ENCODE measurements at places on chromosomes 13 and 19.
A peak's percentile ranks its signal among the peaks of the same experiment; 100 is the strongest.

DNA sequence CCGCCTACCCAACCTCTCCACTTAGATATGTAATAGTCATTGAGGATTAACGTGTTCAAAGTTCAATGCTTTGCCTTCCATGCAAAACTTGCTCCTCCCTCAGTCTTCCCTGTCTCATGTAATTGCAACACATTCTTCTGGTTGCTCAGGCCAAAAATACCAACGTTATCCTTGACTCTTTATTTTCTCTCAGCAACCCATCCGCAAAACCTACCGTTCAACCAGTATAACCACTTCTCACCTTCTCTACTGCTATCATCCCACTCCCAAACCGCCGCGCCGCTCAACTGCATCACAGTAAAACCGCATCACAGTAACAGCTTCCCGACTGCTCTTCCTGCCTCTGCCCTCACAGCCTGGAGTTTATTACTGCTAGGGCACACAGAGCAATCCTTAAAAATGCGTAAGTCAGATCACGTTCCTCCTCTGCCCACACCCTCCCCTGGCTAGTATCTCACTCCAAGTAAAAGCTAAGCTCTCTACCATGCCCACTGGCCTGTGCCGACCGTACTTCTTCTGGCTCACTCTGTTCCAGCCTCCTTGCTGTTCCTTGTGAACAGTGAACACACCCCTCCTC is 8.2 kb downstream of the MTIF3 start:
- no peak for DNase-seq

- DNase-seq = no peak
These were observed 149.2 kb downstream of the MYCBP2 start for GRCh38 chr13:77177646-77178045.

DNA sequence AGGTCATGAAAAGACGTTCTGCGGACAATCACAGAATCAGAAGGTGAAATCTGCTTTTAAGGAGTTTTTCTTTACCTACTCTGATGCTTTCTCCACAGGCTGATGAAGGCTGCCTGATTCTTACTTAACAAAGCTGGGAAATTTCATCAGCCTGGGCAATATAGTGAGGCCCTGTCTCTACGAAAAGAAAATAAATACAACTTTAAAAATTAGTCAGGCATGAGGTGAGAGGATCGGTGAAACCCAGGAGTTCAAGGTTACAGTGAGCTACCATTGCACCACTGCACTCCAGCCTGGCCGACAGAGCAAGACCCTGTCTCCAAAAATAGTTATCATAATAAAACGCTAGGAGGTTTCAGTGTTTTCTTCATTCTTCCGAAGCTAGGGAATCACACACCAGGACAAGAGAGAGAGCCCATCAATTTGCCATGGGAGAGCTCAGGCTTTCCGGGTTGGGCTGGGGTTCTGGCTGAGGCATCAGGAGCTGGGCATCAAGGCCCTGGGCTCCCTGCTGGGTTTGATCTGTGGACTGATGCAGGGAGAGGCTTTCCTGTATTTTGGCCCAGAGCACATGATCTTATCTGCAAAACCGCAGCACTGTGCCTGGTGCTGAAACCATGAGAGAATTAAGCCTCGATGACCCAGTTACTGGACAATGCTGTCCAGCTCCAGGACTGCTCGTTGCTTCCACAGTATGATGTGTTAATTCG is 25.1 kb upstream of the CEBPG start:
- DNase-seq = no peak

DNA sequence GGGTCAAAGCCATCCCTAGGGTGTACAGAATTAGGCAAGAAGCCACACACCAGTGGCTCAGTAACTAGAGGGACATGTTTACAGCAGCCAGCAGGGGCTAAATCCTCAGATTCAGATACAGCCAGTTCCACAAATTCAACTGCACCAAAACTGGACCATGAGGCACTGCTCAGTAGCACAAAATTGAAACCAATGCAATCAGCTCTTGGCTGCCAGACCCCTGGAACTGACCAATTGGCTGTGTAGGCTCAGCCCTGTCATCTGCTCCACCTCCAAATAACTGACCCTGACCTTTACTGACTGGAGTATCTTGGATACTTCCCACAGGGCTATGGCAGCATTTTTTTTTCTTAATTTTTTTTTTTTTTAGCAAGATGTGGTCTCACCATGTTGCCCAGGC is 226.5 kb downstream of the FOXO1 start:
- DNase-seq = no peak

DNA sequence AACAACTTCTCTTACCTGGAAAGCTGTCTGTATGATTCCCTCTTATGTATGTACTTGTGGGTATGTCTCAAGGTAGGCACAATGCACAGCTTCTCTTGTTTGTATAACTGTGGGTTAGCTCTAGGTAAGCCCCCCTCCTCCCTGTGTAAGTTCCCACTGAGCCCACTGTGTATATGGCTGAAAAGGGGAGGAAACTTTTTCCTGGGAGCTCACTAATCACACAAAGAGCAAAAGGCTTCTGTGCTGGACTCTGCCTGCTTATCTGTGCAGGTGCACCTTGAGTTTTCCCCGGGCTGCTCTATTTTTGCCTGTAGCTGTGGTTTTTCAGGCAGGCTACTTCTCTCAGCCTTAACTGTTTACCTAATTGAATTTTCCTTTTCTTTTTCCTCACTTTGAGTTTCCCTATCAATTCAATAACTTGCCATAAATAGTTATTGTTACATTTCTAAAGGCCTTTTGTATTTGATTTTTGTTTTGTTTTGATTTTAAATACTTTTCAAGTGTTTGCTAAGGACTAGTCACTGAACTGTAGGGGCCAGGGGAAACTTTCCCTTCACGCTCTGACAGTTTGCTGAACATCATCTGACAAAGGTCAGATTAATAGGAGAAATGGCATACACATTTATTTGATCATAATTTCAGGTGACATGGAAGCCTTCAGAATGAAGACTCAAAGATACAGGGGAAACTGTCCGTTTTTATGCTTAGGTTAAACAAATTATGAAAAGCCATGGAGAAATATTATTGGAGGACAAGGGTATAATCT is 423.5 kb upstream of the ATXN8OS start:
- DNase-seq = no peak

DNA sequence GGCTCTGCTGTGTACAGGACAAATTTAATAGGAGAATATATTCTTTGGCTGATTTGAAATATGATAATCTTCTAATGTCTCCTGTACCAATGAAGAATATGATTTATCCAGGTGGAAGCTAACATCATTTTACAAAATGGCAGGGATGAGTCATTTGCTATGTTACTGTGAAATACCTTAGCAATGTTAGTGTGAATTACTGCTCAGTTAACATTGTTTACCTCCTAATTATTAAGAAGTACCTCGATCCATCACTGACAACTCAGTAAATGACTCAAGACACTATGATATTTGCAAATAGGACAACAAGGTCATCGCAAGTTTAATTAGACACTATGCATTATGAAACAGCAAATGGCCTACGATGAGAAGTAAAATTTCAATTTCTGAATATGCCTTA is 309.1 kb upstream of the EDNRB start:
- DNase-seq = no peak

DNA sequence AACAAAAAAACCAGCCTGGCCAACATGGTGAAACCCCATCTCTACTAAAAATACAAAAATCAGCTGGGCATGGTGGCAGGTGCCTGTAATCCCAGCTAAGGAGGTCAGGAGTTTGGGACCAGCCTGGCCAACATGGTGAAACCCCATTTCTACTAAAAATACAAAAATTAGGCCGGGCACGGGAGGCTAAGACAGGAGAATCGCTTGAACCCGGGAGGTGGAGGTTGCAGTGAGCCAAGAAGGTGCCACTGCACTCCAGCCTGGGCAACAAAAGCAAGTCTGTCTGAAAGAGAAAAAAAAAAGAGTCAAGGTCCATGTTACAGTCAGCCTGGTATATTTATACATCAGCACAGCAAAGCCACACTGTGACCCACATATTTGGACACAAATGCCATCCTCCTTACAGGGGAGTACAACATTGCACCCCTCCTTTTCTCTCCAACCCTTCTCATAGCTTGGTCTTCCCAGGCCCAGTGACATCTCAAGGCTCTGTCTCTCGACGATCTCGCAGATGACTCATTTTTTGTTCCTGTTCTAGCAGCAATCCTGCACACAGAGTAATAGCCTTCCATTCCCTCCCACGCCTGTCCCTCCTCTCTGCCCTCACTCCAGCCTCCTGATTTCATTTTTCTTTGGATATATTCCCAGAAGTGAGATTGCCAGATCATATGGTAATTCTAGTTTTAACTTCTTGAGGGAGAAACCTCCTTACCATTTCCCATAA is 21.0 kb upstream of the DPP9 start:
- no peak for DNase-seq

DNA sequence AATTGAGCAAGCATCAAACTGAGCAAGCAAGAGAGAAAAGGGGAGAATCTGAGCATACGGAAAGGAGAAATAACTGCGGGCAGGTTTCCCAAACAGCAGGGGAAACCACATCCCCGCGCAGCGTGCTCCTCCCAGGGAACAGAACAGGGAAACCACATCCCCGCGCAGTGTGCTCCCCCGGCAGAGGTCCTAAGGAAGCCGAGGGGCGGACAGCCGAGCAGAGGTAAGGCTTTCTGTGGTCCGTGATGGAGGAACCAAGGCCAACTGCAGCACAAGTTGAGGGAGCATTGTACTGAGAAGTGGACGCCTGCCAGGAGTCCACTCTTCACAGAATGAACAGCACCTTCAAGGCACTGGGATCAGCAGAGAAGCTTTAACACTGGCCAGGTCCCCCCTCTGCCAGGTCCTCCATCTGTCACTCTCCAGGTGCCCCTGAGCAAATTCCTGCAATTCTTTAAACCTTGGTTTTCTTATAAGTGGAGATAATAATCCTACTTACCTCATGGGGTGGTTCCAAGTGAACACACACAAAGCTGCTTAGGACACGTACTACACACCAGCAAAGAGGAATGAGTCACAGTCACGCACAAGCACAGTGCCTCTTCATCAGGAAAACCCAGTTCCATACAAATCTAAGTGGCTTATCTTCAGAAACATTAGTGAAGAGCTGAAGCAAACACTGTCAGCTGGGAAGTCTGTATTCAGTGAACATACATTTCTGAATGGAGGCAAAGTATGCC is 23.0 kb upstream of the LAMP1 start:
- no peak for DNase-seq

DNA sequence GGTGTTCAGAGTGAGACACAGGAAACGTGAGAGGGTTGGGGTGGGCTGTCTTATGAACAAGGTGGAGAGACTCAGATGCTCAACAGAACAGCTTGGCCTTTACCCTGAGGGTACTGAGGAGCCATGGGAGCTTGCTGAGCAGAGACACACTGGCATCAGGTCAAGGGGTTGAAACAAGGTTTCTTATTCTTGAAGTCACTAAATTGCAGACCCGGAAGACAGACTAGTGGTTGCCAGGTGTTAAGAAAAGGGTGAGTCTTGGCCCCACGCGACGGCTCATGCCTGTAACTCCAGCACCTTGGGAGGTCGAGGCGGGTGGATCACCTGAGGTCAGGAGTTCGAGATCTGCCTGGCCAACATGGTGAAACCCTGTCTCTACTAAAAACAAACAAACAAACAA is 22.4 kb downstream of the CACNG6 start:
- DNase-seq = no peak

DNA sequence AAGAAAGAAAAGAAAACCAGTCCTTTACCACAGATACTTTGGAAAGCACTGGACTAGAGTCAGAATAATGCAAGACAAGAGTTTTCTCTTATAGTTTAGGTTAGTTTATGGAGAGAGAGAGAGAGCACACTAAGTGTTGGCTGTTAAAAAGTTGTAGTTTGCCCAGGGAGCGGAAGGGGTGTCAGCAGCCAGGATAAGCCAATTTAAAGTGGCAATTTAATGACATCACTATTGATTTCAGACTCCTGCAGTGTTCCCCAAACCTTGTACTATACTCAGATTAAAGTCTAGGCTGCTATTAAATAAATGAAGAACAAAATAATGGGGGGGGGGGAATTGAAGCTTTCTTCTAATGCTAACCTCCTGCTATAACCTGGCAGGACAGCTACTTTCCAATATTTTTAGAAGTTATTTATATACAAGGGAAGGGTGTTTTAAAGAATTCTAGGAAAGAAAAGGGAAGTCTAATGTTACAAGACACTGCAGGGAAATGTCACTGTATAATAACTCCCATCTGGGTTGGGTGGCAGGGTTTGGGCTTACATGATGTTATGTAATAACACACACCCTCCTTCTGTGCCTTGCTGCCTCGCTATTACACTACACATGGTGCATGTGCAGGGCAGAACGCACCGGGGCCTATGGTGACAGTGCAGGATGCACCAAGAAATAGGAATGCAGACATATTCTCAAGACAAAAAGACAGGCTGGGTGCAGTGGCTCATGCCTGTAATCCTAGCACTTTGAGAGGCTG is 19.9 kb downstream of the TPT1 start:
- no peak for DNase-seq

GRCh38 chr19:3544742-3545668 is 6.0 kb downstream of the TEKTIP1 start:
- DNase-seq = peak; percentile 58

DNA sequence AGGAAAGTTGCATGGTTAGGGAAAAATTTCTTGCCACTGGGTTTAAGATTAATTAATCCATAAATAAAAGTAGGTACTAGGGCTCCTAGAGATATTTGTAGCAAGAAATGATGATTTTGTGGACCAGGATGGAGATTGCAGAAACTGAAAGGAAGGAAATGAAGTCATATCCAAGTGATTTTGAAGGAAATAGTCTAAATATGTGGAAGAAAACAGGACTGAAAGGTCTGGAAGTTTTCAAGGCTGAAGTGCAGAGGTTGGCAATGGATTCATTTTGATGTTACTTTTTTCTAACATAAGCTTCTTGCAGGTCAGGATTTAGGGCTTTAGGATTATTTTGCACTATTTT is 52.8 kb downstream of the SOX21 start:
- DNase-seq = no peak

DNA sequence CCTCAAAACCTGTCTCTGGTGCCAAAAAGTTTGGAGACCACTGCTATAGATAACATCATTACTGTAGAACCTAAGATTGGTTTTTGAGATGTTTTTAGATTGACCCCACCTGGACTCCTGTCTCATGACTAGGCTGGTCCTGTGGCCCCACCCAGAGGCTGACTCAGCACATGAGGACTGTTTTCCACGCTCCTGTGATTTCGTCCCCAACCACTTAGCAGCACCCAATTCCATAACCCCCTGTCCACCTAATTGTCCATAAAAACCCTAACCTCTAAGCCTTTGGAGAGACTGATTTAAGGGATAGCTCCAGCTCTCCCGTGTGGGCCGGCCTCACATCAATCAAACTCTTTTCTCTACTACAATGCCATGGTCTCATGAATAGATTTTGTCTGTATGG is 25.6 kb upstream of the GAS6 start:
- DNase-seq = no peak

All from stimulated activated CD4-positive, alpha-beta T cell treated with anti-CD3 and anti-CD28 coated beads, TNF-alpha, amount 100 ng/mL, for 4 hours (primary cell).